Activated CD4-positive, CD25-positive, alpha-beta regulatory T cell (primary cell): ENCODE measurements at places on chromosomes 4 and X.

GRCh38 chr4:89301902-89302301, 5.7 kb downstream of the GPRIN3 start:
- no peak for DNase-seq

GRCh38 chr4:69126024-69126423, 29.8 kb downstream of the UGT2B7 start:
- no peak for DNase-seq

DNA sequence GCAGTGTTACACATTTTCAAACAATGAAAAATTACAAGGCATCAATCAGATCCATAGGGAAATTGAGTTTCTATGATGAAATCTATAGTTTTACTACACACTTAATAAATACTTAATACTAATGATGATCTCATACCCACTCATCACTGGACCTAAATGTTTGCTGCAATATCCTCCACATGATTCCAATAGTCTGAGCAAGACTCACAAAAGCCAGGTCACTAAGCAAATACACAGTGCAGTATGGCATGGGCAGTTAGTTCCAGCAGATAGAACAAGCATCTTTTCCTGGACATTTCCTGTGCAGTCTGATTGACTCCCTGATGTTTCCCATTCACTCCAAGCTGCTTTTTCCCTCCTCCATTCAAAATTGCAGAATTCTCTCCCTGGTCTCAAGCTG, 109.0 kb upstream of the ATOH1 start:
- no peak for DNase-seq

- DNase-seq: no peak
Observed at GRCh38 chrX:69424910-69425309, 79.2 kb upstream of the NALF2 start.

DNA sequence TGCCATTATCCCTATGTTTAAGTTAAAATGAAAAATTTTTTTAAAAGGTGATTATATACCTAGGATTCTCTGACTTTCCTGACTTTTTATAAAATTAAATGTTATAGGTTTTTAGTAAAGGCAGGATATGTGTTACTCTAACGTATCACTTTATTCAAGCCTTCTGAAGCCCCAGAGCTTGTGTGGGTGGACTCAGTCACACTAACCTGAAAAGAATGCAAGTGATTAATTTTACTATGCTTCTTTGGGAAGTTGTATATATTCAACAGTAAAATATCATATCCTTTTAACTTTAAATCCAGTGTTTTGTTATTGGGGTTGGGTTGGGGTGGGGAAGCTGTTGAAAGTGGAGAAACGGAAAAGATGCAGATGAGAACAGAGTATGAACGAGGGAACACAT, 22.8 kb downstream of the PDLIM3 start:
- no peak for DNase-seq

DNA sequence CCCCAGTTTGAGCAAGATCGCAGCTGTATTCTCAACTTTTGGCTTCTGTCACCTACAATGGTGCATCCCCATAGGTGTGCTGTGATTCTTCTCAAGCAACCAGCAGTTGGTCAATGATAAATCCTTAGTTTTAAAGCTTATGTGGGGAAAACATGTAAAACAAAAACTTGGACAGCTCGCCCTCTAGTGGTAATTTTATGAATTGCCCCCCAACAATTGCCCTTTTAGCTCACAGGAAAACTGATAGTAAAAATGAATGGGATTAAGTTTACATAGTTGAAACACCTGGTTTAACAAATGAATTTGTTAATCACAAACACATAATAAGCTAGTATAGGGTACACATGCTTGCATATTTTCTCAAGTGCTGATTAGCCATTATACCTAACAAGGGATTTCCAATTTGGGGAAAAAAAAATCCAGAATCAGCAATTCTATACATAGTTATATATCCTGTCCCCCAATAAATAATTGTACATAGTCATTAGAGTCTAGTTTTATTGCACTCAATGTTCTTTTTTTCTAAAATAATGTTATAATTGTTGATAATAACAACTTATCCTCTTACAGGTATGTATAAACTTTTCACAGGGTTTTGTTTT, 30.1 kb downstream of the TEX13A start:
- DNase-seq: no peak

DNA sequence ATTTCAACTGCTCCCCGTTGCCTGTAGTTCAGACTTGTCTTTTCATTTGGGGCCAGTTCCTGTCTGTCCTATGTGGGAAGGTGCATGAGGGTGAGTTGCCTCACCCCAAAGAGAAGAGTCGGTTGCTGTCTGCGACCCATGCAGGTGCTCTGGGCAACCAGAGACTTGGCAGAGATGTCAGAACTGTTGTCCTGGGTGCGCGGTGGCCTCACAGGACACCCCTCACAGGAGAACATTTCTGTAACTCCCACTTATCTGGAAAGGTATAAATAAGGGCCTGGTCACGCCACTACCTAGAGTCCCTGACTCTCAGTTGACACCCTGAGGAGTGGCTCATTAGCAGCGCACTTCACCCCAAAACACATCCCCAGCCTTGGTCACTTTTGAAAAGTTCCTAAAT, 9.7 kb upstream of the NAT8L start:
- DNase-seq: no peak

DNA sequence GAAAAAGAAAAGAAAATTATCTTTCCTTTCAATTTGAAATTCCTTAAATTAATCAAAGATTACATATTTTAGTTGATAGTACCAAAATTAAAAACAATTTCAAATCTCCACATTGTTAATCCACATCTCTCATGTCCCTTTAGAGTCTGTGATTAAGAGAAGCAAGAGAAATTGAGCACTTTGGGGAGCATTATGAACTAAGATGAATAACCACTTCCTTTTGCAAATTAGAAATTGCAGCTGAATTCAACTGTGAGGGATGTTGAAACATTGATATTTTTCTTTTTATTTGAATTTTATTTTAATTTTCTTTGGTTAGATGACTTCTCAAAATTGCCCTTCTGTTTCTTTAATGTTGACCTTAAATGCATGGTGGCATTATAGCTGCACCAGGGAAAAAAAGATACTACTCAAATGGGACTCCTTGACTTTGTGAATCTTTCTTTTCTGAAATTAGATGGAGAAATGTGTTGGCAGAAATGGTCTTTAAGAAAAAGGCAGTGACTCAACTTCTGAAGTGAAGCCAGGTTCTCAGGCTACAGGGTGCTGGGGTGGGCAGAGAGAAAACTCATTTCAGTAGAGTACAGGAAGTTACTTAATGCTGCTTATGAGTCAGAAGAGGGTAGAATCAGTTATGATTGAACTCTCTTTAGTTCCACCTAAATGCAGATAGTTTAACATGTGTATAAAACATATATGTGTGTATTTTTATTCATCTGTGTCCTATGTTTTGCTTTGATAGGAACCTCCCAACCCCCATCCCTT, 92.0 kb upstream of the TNIP3 start:
- no peak for DNase-seq

GRCh38 chr4:17400686-17401085, 111.2 kb downstream of the QDPR start:
- DNase-seq: no peak

DNA sequence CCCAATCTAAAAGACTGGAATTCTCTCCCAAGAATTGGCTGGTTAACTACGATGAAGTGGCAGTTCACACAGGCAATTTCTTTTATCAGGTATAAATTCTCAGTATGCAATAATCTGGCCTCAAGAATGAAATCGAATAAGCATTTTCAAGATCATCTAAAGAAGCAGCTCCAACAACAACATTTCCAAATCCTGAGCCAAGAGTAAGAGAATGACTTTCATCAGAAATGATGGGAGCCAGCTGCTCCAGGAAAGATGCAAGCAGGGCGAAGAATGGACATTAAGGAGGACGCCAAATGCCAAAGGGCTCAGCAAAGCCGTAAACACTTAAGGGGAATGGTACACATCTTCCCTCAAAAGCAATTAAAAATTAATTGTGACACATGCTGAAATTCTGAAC, 12.0 kb downstream of the ADAMTS3 start:
- no peak for DNase-seq

DNA sequence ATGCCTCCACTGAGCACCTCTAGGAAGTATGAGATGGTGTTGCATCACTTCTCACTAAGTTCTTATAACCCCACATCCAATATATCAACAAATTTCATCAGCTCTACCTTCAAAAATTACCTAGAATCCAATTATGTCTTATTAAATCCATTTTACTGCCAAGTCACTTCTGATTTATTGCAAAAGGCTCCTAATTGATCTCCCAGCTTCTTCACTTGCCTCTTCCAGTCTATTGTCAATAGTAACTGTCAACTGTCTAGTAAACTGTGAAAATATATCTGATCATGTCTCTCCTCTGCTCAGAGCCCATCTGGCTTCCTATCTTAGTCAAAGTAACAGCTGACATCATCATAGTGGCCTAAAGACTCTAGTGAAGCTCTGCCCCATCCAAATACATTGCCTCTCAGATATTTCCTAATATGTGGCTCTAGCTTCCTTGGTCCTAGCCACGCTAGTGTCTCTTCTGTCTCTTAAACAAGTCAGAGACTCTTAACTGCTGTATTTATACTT, 414.5 kb upstream of the ATOH1 start:
- DNase-seq: no peak

DNA sequence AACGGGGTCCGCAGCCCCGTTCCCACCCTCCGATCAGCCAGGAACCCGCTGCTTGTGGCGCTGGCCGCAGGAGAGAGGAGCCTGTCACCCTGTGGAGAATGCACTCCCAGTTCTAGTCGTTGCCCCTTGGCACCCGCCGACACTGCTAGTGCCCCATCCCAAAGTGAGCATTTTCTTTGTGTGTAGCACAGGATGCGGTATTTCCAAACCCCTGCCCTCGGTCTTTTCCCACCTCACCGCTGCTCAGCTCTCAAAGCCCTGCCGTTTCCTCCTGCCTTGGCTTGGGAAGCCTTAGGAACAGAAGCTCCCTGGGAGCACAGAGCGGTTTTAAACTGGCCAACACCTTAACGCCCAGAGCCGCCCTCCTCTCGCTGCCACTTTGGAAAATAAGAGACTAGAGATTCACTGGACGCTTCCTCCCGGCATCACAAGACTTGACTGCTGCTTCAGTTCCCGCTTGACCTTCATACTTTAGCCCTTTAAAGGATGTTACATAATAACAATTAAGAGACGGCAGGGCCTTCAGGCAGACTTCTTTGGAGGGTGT, 772 bp downstream of the CYP4V2 start:
- peak; percentile 29 for DNase-seq

DNA sequence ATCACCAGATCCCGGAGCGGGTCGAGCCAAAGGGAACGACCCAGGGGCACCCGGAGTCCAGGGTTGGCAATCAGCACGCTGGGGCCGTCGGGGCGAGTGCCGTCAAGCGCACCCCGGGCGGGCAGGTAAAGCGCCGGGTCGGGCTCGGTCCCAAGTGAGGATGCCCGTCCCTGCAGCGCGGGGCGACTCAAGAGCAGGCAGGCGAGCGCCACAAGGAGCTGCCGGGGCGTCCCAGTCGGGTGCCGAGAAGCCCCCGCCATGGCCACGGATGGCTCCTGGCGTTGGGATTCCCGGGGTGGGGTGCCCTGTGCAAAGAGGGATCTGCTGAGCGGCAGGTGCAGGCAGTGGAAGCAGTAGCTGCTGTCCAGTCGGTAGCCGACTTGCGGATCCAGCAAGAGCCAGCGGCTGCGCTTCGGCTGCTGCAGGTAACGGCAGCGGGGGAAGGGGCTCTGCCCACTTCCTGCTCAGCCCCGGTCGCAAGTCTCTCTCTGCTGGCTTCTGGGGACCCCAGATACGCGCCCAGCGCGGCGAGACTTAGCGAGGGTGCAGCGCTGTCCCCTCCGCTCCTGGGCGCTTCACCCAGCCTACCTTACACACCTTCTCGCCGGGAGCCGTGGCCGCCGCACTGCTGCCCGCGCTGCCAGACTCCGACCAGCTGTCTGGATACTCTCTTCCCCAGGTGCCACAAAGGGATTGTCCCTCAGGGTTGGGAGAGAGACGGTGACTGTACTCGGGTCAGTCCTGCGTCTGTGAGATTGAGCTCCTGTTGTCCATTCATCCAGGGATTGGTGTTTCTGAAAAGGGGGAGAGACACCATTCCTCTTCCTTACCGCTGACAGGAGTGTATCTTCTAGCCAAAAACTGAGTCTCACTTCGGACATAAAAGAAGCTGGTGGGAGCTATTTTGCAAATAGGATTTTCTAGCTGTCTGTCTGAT, at the start of gene FREM3:
FREM3 (minus strand) TSS at position 260 of the 937 bp plus-strand sequence; CDS start at position 260, 0 bp downstream.
- no peak for DNase-seq
